ENCODE measurements at places on chromosomes 13 and 19.

DNA sequence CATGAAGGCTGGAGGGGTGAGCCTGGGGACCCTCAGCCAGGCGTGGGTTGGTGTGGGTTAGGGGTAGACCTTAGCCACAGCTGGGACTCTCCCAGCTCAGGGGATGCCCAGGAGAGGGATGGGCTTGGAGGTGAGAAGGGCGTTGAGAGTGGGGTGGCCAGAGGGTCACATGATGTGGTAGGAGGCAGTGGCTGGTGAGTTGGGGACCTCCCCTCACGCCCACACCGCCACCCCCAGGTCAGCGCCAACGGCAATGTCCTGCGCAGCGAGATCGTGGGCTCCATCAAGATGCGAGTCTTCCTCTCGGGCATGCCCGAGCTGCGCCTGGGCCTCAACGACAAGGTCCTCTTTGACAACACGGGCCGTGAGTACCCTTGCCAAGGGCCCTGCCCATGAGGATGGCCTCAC, 28.5 kb downstream of the AP1M1 start:
- no peak for DNase-seq

DNA sequence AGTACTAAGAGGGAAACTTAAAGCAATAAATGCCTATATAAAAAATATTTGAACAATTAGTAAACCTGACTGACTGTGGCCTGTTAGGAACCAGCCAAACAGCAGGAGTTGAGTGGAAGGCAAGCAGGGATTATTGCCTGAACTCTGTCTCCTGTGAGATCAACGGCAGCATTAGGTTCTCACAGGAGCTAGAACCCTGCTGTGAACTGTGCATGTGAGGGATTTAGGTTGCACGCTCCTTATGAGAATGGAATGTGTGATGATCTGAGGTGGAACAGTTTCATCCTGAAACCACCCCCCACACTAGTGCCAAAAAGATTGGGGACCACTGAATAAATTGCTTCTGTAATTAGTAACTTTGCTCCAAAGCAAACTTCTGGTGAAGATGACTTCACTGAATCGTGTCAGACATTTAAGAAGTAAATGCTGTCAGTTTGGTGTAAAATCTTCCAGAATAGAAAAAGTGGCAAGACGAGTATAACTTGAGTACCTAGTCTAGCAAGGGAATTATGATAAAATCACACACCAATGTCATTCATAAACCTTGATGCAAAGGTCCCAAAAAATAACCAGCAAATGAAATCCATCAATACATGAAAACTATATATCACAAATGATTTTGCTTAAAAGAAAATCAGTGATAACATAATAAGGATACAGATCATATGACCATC, 53.8 kb downstream of the SLC6A16 start:
- no peak for DNase-seq

- DNase-seq: peak; percentile 93
These were observed 2.1 kb upstream of the HOOK2 start for GRCh38 chr19:12777217-12778016.

GRCh38 chr13:80481588-80481987, 140.7 kb upstream of the SPRY2 start:
- no peak for DNase-seq

- no peak for DNase-seq
These were observed 12.9 kb downstream of the NHLRC3 start for GRCh38 chr13:39051157-39051556.

DNA sequence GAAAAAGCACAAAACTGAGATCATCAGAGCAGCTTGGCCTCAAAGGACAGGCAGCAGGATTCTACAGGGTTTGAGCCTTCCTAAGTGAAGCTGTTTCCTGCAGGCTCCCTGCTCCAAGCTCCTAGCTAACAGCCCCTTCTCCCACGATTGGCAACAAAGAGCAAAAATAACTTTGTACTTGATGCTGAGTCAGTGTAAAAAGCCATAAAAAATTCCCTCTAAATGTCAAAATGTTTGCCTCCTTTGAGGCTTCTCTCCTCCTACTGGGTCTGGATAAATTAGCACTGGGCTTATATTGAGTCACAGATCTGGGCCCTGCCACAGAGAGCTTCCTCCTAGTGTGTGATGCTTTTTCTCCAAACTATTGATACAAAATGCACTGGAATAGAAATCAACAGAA, 153.3 kb downstream of the TNFRSF19 start:
- DNase-seq: no peak

- DNase-seq: peak; percentile 55
These were observed 598 bp upstream of the LPAR2 start for GRCh38 chr19:19628501-19629134.

- DNase-seq: no peak
These were observed 308.5 kb upstream of the TMTC4 start for GRCh38 chr13:100983111-100983510.

DNA sequence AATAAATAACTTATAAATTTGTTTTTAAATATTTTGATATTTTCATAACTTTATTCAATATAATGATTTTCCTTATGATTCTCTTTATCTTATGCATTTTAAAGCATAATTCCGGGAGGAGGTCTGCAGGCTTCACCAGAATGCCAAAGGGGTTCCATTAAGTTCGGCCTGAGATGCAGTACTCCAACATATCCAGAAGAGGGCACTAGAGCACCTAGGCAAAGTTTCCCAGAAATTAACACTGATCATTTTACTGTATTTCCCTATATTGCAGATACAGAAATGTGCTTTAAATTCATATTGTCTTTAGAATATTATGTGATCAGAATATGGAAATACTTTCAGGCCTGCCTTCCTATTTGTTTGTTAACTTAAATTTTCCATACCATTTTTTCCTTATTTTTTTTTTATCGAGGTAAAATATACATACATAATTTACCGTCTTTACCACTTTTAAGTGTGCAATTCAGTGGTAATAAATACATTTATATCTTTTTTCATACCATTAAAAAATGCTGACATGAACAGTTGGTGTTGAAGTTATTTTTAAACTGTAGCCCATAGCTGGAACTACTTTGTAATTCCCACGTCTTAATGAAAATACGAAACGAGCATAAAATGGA, 58.9 kb upstream of the TM9SF2 start:
- DNase-seq: peak; percentile 56
